Cerebellum (tissue), 4 donors: ENCODE measurements at places on chromosomes 12 and 14.

GRCh38 chr12:104828015-104828414 is 130.1 kb downstream of the SLC41A2 start:
- DNase-seq, result no peak

GRCh38 chr12:121525411-121525810 is 55.4 kb downstream of the KDM2B start:
- no peak for DNase-seq

GRCh38 chr14:63432228-63432627 is 110.9 kb downstream of the PPP2R5E start:
- no peak for DNase-seq

GRCh38 chr12:76375470-76375869 is 27.3 kb upstream of the BBS10 start:
- DNase-seq, result no peak

DNA sequence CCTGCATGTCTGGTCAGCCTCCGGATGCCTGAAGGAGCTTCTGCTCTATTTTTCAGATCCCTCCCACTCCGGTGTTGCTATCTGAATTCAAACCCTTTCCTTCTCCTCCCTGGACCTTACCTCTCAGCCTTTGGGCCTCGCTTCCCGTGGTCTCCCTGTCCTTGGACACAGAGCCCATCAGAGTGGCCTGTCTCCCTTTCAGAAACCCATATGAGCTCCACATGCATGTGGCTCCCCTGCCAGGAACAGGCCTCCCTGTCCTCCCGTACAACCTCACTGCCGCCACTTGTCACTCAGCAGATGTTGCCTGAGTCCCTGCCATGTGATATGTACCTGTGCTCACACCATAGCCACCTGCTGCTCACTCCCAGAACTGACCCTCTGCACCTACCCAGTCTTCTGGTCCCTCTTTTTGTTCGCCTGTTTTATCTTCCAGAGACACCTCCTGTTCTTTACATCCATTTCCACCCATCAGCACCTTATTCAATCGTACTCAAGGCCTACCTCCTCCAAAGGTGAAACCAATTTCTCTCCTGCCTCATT is 182.5 kb downstream of the ZFP36L1 start:
- DNase-seq, result no peak

GRCh38 chr12:116265351-116266147 is 11.9 kb downstream of the MED13L start:
- no peak for DNase-seq

- DNase-seq, result no peak
These were observed 118.8 kb upstream of the DIO3 start for GRCh38 chr14:101442451-101442850.

- DNase-seq, result peak; percentile 70
These were observed 54.6 kb downstream of the CALM1 start for GRCh38 chr14:90451443-90451842.

- DNase-seq, result peak; percentile 76
These were observed 17.0 kb downstream of the ZDHHC22 start for GRCh38 chr14:77124345-77125280.

GRCh38 chr14:60153991-60154390 is 11.2 kb downstream of the DHRS7 start:
- DNase-seq, result no peak

- DNase-seq, result no peak
These were observed 58.9 kb downstream of the ACSM4 start for GRCh38 chr12:7362734-7363133.

GRCh38 chr12:9776781-9777180 is 16.1 kb upstream of the CD69 start:
- DNase-seq, result no peak

GRCh38 chr12:55996201-55996714 is 818 bp upstream of the SUOX start:
- DNase-seq, result peak; percentile 69

DNA sequence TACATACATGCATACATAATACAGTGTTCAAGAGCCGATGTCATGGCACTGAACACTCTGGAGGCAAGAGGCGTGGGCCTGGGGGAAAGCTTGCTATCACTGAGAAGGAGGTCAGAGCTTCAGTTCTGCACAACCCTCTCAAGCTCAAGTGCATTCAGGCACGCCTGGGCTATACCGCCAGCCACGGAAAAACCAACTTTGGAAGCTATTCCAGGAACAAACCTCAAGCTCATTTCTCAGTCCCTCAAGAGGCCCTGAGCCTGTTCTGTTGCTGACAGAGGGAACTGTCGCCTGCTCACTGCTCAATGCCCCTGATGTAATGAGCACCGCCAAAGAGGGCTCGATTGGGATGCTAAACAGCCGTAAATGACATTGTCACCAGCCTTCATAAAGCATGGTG is 9.2 kb downstream of the NOS1 start:
- no peak for DNase-seq

GRCh38 chr14:46368275-46368674 is 283.3 kb downstream of the RPL10L start:
- DNase-seq, result peak; percentile 15

DNA sequence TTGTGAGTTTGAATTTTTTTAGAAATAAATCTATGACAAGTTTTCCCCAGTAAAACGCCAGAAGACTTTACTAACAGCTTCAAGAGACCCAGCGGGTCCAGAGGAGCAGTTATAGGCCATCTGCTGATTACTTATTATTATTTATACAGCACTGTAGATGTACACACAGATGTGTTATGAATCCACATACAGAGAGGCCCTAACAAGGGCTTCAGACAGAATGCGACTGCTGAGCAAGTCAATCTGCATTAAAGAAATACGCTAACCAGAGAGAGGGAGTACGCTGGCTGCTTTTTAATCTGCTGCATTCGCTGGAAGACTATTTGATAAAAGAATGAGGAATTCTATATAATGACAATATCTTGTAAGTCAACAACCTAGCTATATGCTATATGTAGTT is 32.5 kb downstream of the ATF7 start:
- DNase-seq, result no peak

- peak; percentile 35 for DNase-seq
These were observed 3.4 kb upstream of the DHH start for GRCh38 chr12:49098035-49098451.

DNA sequence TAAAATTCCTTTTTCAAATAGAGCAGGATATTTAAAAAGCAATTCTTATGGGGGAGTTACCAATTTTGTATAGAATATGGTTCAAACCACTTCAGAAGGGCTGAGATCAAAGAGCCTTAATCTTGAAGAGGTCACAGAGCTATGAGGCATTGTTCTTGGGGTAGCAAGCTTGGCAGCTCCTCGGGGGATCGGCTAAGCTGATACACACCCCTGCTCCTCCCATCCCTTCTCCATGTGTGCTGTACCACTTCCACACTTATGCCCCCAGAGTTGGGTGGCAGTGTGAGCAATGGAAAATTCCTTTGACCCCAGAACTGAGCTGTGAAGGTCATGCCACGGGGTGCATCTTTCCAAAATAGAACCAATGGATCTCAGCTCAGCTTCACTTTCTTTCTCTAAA is 15.0 kb upstream of the TMEM30B start:
- no peak for DNase-seq

GRCh38 chr14:95655461-95655860 is 30.8 kb upstream of the TCL1B start:
- DNase-seq, result no peak

GRCh38 chr12:82690006-82690405 is 3.3 kb downstream of the TMTC2 start:
- no peak for DNase-seq

DNA sequence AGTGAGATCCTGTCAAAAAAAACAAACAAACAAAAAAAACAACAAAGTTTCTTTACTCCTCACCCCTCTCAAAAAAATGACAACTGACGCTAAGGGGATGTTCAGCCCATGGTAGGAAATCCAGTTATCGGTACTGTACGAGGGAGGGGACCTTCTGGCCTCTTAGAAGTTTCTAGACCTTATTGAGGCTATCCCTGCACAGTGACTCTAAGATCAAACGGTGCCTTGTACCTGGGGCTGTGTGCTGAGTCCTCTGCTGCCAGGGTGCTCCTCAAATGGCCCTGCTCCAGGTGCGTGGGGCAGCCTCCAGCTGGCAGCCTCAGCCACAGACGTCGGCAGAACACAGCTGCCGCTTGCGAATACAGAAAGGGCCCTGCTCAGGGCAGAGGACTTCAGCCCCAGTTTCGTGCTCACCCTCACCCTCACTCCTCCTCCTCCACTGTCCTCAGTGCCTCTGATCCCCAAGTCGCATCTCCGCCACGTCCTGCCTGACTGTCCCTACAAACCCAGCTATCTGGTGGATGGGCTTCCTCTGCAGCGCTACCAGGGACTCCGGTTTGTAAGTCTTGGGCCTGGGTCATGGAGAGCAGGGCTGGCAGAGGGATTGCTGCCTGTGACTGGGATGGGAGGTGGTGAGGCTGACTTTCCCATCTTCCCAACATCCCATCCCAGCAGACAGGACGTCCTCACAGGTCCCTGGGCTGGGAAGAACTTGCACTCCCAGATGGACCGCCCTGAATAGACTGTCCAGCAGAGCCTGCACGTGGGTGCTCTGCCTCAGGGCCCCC is 90.9 kb downstream of the B4GALNT3 start:
- DNase-seq, result no peak

DNA sequence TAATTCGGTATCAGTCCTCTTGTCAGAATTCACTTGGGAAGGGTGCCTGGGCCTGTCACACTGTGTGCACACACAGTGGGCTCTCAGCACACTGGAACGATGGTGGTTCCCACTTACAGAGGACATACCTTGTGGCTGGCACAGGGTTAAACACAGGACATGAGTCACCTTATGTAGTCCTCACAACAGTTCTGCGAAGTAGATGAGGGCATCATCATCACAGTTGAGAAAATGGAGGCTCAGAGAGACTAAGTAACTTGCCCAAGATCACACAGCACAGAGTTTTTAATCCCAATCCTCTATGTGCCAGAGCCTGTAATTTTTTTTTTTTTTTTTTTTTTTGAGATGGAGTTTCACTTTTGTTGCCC is 90.7 kb downstream of the NINJ2 start:
- no peak for DNase-seq

GRCh38 chr12:113853491-113853890 is 112.6 kb downstream of the RBM19 start:
- DNase-seq, result peak; percentile 64

- peak; percentile 35 for DNase-seq
These were observed 24.7 kb downstream of the ITPK1 start for GRCh38 chr14:93090826-93091555.

DNA sequence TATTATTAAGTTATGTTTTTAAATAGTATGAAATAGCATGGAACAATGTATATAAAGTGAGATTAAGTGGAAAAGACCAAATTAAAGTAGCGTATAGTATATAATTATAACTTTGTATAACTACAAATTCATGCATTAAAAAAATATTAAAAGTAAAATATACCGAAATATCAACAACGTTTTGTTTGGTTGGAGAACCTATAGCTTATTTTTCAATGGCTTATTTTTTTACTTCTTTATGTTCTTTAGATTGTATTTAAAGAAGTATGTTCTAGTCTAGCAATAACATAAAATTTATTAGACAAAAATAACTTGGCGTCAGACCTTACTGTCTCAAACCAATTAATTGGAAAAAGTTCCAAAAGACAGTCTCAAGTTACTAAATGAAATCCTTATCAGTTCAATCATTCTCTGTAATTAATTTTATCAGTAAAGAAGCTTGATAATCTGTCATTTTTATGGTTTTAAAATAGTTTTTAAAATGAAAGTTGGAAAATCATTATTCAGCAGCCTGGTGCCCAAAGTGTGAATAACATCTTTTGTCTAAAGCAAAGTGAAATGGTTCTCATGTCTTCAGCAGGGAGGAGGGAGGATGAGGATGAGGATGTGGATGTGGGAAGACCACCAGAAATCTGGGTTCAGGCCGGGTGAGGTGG is 46.7 kb downstream of the IRAK3 start:
- DNase-seq, result no peak

DNA sequence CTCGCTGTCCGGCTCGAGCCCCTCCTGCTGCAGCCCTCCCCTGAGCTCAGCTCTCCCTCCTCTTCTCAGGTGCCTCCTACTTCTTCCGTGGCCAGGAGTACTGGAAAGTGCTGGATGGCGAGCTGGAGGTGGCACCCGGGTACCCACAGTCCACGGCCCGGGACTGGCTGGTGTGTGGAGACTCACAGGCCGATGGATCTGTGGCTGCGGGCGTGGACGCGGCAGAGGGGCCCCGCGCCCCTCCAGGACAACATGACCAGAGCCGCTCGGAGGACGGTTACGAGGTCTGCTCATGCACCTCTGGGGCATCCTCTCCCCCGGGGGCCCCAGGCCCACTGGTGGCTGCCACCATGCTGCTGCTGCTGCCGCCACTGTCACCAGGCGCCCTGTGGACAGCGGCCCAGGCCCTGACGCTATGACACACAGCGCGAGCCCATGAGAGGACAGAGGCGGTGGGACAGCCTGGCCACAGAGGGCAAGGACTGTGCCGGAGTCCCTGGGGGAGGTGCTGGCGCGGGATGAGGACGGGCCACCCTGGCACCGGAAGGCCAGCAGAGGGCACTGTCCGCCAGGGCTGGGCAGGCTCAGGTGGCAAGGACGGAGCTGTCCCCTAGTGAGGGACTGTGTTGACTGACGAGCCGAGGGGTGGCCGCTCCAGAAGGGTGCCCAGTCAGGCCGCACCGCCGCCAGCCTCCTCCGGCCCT is 22.8 kb downstream of the MMP17 start:
- DNase-seq, result peak; percentile 88

DNA sequence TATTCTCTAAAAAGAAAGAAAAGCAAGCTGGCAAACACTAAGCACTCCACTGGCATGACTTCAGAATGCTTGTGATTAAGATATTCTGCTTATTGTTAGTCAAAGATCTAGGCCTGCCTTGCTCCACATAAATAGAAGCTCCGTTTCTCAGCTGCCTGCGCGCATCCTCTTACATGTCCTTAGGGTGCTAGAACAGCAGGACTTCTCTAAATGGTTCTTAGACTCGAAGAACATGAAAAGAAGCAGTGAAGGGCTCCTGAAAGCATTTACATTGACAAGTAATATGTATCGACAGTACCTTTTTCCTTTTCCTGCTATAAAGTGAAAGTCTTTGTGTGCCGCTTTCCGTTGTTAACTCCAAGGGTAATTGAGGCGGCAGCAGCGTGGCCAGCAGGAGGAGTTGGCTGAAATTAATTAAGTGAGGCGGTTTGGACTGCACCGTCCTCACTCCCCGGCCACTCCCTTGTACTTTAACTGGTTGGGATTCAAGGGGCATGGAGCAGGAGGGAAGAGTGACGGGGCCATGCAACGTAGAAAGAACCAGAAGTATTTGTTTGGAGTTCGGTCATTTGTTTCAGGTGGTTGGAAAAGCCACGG is 34.2 kb upstream of the OTX2 start:
- no peak for DNase-seq
